Inflammatory macrophage (primary cell): ENCODE measurements at places on chromosomes 1 and 21.

GRCh38 chr1:99768104-99768503 is 1.7 kb upstream of the FRRS1 start:
- no peak for DNase-seq

DNA sequence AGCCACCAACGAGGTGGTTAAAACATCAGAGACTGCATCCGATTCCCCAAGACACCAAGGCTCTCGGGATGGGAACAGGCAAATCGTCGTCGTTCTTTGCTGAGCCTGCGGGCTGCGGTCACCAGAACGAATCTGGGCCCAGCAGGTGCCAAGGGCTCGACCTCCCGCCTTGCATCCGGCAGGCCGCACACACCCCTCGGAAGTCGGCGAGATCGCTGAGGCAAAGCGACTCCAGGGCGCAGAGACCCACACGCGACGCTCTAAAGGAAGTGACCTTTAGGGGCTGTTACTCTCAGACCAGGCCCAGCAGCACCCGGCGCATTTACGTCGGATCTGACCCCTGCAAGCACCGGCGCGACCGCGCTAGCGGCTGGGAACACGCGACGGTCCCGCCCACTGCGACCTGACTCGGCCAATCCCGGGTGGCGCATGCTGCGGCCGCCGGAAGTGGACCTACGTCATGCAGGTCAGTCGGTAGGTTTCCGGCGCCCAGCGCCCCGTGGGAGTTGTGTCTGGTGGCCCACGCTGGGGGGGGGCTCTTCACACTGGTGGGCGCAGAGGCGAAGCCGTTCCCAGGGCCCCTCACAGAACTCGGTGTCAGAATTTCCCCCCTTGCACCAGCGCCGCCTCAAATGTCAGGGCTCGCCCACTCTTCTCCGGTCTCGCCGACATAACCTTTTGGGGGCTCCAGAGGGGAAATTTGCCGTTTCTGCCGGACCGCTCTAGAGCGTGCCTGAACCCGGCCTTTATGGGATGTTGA is 7.5 kb upstream of the PARK7 start:
- DNase-seq: peak; percentile 96

GRCh38 chr1:207221934-207222351 is 99.5 kb upstream of the CD55 start:
- peak; percentile 17 for DNase-seq

DNA sequence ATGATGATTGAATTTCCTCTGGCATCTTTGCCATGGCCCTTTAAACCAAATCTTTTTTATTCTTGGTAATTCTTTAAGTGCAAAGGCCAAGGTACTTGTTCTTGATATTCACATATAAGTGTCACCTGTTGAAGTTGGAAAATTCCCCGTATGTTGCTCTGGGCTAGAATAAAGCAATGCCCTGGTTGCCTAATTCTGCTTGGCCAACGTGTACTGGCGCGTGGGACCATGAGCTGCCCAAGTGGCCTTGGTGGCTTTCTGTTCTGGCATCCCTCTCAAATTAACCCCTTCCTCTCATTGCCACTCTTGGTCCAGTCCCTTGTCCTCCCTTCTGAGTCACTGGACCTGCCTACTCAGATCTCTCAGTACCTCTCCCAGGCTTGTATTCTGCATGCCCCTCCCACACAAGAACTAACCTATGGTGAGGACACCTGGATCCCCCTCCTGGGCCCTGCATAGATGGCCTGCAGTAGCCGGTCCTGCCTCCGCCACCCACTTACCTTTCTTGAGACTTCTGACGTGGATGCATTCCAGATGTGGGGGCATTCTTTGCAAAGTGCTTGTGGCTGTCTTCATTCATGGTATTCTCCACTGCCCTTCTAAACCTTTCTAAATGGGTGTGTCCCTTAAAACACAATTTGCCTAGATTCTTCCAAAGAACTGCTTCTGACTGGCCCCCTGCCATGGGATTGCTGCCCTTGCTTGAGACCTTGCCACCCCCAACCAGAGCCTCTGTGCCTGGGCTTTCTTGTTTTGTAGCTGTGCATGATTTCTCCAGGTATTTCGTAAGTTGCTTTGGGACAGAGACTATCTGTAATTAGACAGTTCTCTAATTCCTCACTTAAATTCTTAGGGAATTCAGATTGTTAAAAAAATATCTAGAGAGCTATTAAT is 152.4 kb downstream of the GALNT2 start:
- DNase-seq: no peak

DNA sequence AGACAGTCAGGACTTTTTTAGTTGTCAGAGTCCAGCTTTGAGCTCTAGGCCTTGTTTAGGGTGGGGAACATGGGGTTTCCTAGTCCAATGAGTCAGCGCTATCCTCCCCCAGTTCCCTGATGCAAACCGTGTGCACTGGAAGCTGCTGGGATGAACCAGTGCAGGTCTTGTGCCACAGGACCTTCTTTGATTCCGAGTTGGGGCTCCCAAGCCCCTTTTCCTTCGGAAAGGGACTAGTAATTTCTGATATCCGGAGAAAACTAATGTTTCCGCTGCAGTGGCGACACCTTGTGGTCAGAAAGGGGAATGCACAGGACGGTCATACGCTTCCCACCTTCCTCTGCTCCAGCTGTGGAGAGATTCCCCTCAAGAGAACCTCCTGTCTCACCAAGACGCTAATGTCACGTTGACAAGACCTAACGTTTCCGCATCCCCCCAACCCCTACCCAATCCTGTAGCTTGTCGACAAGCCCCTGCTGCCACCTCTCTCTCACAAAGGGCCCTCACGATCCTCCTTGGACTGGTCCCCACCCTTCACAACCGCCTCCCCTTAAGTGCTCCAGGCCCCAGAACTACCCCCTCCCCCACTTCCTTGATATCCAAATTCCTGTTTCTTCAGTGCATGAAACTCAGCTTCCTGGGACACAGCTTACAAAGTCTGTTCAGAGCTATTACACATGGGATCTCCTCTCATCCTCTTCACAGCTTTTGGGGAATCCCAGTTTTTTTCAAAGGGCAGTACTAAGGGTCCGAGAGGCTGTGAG is 30.9 kb downstream of the GPA33 start:
- DNase-seq: peak; percentile 72

DNA sequence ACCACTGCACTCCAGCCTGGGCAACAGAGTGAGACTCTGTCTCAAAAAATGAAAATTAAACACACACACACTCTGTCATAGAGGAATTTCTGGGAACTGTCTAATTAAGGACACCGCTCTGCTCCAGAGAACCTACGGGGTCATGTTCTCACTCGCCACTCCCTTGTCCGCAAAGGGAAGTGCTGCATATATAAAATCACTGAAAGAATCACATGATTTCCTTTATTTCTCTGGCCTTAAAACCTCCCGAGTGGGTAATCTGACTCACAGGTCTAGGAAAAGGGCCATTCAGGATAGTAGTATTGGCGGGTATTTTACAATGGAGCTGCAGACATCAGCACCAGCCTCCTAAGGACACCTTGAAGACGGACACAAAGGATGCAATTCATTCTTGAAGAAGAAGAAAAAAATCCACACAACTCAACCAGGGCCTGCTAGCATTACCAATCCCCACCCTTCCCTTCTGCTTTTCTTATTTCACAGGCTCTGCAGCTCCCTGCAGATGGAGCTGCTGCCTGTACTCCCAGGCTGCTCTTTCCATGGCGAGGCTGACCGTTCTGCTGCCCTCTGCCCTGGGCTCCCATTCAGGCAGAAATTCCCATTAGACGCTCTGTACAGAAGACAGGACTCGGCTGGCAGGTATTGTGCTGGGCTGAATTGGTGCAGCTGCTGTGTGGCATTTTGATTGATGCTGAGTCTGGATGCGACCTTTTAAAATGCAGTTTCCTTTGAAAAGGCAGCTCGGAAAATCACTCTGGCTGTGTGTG is 53.3 kb upstream of the FAM89A start:
- DNase-seq: peak; percentile 60

DNA sequence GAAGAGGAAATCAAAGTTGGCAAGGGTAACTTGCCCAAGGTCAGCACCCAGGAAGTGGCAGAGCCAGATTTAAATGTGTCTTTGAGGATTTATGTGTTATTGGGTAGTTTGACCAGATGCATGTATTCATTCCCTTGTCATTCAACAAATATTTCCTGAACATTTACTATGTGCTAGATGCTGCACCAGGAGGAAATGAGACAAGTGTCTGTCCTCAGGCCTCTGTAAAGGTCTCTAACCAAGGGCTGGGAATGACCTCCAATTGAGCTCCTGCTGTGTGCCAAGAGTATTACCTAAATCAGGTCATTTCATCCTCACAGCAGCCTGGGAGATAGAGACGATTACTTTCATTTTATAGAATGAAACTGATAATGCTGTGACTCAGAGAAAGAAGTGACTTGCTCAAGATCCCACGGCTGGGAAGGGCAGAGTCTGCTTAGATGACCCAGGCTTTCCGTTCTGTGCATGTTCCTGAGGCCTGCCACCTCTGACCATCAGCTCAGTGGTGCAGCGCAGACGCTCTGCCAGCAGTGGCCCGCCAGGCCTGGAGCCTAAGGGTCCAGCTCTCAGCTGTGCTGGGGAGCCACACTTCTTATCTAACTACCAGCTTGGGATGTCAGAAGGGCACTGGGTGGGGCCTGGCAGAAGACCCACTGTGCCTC is 3.5 kb upstream of the TTC22 start:
- no peak for DNase-seq

DNA sequence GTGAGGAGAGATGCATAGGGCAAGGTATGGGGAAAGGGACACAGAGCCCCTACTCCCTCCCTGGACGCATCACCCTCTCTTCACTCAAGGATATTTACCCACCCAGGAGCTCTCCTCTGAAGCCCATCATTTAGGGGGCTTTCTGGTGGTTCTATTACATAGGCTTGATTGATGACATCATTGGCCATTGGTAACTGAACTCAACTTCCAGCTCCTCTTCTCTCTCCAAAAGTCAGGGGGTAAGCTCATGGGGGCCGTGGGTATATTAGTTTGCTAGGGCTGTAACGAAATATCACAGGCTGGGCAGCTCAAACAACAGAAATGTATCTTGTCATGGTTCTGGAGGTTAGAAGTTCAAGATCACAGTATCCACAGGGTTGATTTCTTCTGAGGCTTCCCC is 110.8 kb downstream of the DSCAM start:
- no peak for DNase-seq

DNA sequence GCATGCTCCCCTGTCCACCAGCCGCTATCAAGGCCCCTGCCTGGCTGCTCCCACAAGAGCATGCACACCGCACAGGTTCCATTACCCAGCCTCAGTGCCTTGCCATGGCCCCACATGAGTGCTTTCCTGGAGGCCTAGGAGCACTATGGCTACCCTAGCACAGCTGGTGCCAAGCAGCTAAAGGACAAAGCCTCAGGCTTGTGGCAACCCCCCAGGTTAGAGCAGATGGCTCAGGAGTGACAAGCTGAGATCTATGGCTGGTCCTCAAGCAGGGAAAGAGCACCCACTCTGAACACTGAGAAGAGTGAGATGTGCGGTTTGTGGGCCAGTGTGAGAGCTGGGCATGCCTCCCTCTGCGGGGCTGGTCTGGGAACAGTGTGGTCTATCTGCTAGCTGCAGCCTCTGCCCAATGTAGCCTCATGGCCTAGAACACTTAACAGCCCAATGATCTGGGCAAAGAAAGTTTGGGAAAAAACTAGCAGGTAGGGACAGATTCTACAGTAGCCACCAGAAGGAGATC is 129.8 kb downstream of the VAV3 start:
- no peak for DNase-seq

DNA sequence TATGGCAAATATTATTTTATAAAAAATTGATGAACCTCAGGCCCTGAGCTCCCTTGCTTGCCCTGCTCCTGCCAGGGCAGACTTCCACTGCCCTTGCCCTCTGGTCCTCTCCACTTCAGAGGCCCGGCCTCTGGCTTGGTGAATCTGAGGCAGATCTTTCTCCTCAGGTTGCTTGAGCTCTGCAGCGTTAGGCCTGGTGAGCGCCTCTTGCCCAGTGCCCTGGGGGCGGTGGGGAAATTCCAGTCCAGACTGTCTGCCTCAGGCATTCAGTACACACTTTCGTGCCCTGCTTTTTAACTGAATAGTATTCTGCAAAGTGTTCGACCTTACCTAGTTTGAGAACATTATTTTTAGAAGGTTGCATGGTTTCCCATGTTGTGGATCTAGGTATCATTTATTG is 98.2 kb downstream of the PCBP3 start:
- DNase-seq: no peak

DNA sequence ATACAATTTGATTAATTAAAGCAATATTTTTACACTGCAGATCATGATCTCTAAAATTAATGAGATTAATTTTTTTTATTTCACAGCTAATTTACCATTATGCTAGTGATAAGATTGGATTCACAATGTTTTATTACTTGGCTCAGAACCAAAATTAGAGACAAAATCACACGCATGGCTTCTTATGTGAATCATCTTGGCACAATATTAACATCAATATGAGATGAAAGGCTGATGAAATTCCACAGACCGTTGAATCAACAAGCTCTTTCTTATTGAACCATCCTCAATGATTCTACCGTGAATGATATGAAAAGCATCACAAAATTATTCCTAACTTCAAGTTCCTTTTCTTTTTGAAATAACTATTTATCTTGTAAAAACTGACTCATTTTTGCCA is 544.9 kb downstream of the KCNT2 start:
- DNase-seq: no peak
